H1 (cell line): ENCODE measurements at places on chromosomes 2 and 18.

- no peak for DNase-seq
Observed at GRCh38 chr2:32386739-32387138, 29.9 kb downstream of the BIRC6 start.

DNA sequence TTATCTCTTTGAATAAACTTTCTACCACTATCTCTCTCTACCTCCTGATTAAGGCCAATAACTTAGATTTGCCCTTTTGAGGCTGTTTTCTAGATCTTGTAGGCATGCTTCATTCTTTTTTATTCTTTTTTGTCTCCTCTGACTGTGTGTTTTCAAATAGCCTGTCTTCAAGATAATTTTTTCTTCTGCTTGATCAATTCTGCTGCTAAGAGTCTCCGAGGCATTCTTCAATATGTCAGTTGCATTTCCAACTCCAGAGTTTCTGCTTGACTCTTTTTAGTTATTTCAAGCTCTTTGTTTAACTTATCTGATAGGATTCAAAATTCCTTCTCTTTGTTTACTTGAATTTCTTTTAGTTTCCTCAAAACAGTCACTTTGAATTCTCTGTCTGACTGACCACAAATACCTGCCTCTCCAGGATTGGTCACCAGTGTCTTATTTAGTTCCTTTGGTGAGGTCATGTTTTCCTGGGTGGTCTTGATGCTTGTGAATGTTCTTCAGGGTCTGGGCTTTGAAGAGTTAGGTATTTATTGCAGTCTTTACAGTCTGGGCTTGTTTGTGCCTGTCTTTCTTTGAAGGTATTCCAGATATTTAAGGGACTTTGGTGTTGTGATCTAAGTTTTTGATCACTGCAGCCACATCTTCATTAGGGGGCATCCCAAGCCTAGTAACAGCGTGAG, 197.3 kb upstream of the STK17B start:
- DNase-seq = no peak

DNA sequence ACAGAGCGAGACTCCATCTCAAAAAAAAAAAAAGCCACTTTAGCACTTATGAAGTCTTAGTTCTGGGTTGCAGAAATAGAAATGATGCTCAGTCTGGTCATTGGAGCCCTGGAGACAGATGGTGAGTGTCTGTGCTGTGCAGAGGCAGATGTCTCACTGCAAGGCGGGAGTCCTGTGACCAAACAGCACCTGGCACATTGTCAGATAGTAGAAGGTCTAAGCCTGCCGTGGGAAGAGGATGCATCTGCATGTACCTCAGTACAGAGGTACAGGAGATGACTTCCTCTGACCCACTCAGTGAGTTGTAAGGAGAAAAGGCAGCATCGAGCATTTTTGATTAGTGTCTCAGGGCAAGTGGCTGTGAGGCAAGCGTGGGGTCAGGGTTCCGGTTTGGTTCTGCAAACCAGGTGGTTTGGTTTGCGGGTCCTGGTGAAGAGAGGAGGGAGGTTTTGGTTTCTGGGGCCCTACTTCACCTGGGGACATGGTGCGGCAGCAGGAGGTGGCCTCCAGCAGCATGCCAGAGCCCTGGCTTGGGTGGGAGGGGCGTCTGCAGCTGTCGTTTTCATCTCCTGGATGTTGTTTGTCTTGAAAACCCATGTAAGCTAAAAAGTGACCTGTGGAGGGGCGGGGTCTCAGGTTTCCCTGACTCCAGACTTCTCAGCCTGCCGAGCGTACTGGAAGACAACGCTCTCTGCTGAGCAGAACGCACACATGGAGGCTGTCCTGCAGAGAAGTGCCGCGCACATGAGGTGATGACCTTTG, 3.8 kb downstream of the RBFA start:
- DNase-seq = no peak

DNA sequence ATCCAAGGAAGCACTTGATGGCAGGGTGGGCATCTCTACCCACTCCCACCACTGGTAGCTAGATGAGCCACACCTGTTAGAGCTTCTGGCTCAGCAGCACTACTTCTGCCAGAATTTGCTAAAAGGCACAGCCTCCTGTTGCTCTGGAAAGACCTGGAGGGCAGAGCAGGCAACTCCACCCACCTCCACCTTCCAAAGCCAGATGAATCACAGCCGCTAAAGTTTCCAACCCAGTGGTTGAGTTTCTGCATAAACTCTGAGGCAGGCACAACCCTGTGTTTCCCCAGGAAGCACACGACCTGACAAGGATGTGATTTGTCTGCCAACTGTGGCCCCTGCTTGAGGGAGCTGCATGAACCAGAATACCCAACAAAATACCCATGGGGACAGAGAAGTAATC, 111.6 kb upstream of the GCFC2 start:
- DNase-seq = no peak

DNA sequence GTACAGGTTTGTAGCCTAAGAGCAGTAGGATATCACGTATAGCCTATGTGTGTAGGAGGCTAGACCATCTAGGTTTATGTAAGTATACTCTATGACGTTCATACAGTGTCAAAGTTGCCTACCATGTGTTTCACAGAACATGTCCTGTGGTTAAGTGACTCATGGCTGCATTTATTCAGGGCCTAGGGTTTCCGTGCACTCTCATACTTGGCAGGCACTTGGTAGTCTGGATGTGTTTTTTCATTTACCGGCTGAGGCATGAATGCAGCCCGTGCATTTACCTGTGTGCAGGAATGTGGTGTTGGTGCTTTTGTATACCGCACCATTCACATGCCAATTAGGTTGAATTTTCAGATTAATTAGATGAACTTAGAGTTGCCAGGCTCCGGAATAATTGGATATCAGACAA, 43.4 kb downstream of the MYL12B start:
- DNase-seq = no peak

DNA sequence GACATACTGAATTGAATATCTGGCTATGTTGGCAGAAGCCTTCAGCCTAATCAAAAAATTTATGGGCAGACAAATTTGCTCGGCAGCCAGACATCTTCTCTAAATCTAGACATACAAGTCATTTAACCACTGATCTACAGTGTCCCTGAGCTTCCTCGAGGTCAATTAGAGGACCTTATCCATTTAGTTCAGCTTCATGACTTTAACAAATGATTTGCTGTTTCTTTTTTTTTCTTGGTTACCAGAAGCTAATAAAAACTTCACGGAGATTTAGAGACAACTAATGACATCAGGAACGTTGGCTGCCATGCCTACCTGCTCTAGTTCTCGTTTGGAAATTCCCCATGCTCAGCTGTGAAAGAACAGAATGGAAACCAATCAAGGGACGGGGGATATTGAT, 223.8 kb downstream of the BCL2 start:
- DNase-seq = no peak

- DNase-seq = no peak
Observed at GRCh38 chr18:5415031-5415430, 119.5 kb upstream of the ZBTB14 start.

- DNase-seq = no peak
Observed at GRCh38 chr2:195390686-195391321, 266.2 kb upstream of the SLC39A10 start.

- no peak for DNase-seq
Observed at GRCh38 chr2:16241166-16242160, 301.1 kb downstream of the MYCN start.

- no peak for DNase-seq
Observed at GRCh38 chr2:75577280-75577679, 16.5 kb upstream of the EVA1A start.

DNA sequence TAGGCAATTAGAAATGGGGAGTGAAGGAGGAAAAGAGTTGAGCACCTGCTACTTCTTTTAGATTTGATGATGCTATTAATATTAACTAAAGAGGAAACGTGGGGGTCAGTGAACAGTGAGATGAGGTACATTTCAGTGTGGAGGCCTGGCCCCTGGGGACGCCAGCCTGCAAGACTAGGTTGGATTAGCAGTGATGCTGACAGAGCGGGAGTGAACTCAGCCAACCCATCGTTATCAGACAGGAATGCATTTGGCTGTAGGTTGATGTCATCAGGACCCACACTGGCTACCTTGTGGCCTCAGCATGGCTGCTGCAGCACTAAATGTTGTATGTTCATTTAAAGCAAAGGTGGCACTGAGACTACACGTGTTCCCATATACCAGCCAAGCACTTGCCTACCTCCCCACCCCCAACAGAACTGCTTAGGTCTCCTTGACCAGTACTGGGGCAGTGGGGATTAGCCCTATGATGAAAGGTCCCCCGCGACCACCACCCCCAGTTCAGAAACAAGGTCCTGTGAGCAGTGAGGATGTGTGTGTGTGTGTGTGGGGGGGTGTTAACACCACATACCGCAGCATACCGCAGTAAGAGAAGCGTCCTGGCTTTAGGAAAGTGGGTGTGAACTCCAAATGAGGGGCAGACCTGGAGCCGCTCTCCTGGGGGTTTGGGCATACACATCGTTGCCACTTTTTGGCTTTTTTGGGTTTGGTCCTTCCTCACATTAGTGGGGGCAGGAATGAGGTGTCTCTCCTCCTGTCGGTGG, 26.0 kb downstream of the DGKD start:
- no peak for DNase-seq

DNA sequence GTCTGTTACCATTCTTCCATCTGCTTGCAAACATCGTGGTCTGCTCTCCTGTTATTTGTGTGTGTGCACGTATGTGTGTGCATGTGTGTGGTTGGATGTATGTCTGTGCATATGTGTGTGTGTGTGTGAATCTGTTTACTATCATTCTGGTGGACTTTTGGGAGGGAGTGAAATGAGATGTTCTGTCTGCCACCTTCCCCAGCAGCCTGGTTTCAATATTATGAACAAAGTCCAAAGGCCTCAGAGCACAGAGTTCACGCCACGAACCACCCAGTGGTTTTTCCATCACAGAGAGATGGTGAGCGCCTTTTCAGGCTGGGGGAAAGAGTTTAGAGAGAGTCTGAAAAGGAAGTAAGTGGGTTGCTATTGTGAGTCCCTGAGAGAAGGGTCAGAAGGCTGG, 67.1 kb upstream of the YWHAQ start:
- DNase-seq = no peak

- DNase-seq = no peak
Observed at GRCh38 chr2:46177461-46178089, 119.6 kb upstream of the EPAS1 start.

GRCh38 chr2:208607694-208608093, 201.1 kb downstream of the PTH2R start:
- no peak for DNase-seq

GRCh38 chr2:233705911-233706506, 6.7 kb upstream of the UGT1A5 start:
- no peak for DNase-seq

GRCh38 chr2:180405520-180405919, 398.4 kb upstream of the CWC22 start:
- no peak for DNase-seq

DNA sequence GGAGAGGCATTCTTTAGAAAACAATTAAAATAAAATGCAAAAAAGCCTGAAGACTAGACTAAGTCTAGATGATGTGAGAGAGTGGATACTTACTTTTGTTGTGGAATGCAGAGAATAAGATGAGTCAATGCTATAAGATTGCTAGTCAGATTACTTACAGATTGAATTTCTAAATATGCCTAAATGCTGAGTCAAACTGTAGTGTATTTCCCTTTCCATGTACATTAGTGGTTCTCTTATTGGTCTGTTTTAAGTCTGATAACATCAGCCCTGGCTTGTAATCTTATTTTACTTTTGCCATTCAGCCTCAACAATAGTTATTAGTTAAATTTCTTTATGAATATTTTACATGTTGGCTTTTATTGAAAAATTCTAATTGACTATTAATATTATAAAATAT, 702.7 kb downstream of the SOCS6 start:
- DNase-seq = no peak

- no peak for DNase-seq
Observed at GRCh38 chr2:188848887-188849435, 125.2 kb upstream of the COL3A1 start.

DNA sequence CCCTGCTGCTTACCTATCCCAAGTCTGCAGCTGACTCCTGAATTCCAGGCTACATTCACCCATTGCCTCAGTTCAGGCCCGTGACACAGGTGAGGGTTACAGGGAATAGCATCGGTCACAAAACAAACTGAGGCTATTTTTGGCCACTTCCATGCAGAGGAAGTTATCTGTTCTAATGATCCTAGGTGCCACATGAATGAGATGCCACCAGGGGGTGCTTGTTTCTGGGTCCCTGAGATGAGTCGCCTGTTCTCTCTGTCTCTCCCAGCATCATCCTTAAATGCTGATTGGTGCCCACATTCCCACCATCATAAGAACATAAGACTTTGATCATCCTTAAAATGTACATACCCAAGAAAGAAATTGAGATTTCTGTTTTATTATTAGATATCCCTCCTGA, 119.0 kb upstream of the CELF4 start:
- DNase-seq = no peak

- DNase-seq = no peak
Observed at GRCh38 chr2:2868085-2868484, 509.5 kb downstream of the EIPR1 start.

GRCh38 chr2:224723586-224724217, 7.5 kb upstream of the CCDC195 start:
- no peak for DNase-seq

DNA sequence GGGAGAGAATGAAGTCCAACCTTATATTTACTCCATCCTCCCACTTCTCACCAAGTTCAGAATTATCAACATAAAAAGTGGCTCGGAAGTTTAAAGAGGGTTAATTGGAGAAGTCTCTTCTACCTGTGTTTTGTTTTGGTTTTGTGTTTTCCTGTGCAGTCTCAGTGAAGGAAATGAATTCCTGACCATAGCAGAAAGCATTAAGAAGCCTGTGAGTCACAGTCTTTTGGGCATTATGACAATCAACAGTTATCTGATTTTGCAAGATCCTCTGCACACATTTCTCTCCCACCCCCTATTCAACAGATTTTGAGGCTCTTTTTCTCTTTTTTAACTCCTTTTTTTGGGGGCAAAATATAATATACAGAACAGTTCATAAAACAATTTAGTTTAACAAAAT, 8.6 kb upstream of the RPL37A start:
- DNase-seq = no peak

GRCh38 chr2:20551260-20551944, 99.5 kb downstream of the HS1BP3 start:
- no peak for DNase-seq

- DNase-seq = no peak
Observed at GRCh38 chr2:26314243-26314642, 31.7 kb upstream of the SELENOI start.

- DNase-seq = no peak
Observed at GRCh38 chr2:168394262-168394661, 61.8 kb upstream of the CERS6 start.
